Sigmoid colon (tissue), 7 donors: ENCODE measurements at places on chromosomes 16 and 17.

DNA sequence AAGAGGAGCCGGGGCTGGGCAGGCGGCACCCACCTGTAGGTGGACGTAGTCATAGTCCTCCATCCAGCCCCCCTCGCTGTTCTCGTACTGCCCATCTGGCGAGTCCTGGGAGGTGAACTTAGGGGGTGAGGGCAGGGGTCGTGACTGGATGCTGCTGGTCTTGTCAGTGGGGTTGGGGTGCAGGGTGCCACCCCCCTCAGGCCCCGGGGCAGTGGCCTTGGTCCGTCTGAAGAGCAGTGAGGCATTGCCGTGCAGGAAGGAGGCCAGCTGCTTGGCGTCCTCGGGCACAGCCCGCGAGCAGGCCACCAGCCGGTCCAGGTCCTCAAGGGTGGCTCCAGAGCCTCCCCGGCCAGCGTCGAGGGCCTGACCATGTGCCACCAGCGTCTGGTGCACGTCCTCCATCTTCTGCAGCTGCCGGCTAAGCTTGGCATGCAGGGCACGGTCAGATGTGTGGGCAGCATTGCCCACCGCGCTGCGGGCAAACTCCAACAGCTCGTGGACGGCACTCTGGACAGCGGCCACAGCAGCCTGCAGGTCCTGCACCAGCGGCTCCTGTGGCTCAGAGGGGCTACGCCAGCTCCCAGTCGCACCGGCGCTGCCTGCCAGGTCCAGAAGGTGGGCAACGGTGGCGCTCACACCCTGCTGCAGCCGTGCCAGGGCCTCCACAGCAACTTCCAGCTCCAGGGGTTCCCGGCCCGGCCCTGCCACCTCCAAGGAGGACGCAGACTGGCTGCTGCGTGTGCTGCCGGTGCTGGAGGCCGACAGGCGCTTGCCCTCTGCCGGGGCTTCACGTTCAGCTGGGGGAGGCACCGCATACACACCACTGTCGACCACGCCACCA is 16.3 kb downstream of the CTRB1 start:
- peak; percentile 70 for DNase-seq

DNA sequence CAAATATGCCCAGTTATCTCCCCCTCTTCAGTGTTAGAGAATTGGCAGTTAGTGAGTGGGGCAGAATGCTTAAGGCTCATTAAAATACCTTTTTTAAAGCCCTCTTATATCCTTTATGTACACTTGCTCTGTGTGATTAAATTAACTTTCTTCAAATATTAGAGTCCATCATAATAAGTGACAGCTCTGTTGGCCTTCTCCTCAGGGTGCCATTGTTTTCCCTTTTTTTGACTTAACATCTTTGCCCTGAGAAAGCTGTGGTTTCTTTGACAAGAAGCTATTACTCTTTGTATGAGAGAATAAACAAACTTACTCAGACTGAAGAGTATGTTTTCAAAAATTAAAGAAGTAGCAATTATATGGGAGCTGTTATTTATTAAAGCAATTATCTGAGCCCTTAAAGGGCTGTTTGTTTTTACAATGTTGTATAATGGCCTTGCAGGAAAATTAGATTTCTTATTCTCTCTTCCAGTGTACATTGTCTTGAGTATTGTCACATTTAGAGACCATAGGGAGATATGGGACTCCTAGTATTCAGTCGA is 13.4 kb downstream of the RBBP6 start:
- no peak for DNase-seq

DNA sequence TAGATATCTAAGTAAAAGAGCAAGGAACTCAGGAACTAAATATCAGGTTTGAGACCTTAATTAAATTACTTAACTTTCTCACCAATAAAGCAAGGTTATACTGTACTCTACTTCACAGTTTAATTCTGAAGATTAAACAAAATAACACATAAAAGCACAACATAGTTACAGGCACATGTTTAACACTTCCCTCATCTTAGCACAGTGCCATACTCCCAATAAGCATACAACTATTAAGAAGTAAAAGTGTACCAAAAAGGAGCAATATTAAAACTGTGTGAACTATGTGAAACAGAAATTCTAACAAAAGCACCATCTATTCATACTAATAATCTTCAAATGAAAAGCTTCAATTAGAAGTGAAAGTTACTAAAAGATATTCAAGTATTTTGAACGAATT is 2.2 kb downstream of the APPBP2 start:
- no peak for DNase-seq

- no peak for DNase-seq
Observed at GRCh38 chr16:11218604-11218962, 37.4 kb downstream of the SOCS1 start.

DNA sequence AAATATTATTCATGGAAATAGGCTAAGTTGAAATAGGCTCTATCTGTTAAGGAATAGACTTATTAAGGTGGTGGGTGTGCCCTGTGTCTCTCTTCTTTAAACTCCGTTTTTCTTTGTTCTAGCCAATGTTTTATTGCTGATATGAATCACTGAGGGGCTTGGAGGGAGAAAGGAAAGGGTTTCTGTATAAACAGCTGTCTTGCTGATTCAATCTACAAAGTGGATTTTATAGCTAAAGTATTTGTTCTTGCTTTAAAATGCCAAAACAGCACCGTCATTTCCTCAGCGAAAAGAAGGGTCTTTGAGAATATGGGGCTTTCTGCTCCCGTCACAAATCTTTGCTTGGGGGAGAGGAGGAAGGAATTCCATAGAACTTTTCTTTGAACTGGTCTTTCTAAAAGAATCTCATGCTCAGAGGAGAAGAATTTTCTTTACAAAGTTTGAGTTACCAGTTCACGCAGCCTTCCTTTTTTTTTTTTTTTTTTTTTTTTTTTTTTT is 39.3 kb downstream of the MSI2 start:
- no peak for DNase-seq

DNA sequence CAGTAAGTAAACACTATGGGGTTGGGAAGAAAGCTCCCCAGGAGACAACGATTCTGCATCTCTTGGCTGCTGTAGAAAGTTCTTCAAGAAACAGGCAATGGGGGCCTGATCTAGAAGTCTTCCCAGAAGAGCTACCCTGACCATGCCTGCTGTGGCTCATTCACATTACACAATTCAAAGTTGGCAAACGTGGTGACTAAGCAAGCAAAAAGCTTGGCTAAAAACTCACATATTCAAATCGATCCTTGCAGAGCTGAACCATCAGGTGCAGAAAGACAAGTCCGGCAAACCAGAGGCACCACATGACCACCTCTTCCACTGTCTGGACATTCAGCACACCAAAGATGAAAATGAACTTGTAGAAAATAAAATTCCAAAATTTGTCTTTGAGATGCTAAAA is 16.1 kb downstream of the AMFR start:
- DNase-seq, result no peak
